ENCODE measurements at places on chromosomes 4 and X.

DNA sequence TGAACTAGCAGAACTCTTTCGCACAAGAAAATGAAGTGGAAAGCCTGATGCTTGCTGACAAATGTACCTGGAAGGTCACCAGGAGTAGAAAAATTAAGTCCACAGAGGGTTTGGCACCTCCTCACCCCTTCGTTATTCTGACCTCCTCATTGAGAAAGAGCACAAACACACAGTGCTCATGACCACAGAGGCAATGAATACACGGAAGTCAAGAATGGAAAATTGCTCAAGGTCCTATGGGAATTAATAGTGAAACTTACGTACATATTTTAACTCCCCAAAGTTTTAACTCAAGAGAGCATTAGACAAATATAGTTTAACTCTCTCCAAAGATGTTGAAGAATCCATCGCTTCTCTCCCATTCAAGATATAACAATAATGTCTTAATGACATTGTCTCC, 83.6 kb upstream of the CAMK2D start:
- no peak for DNase-seq

GRCh38 chrX:291411-291901, 10.3 kb downstream of the PLCXD1 start:
- no peak for DNase-seq

- peak; percentile 15 for DNase-seq
Measured at GRCh38 chrX:47145395-47146120, 537 bp downstream of the RBM10 start.

GRCh38 chr4:124409044-124409443, 303.5 kb downstream of the ANKRD50 start:
- DNase-seq: no peak

DNA sequence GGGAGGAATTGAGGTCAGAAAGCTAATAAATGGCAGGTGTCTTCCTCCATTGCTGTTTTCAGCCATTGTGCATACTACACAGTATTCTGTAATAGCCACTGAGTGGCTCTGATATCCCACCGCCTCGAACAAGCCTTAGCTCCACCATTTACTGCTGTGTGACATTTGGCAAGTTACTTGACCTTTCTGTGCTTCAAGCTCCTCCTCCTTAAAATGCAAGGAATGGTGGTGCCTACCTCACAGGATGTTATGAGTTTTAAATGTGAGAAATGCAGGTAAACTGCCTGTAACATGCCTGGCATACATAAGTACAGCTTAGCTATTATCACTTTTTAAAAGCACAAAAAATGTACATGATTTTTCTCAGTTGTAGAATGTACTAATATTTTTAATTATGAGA, 421.0 kb downstream of the MAPK10 start:
- no peak for DNase-seq

- no peak for DNase-seq
Measured at GRCh38 chr4:185945906-185946305, 123.0 kb upstream of the TLR3 start.

GRCh38 chr4:165667969-165668368, 205.1 kb upstream of the TLL1 start:
- no peak for DNase-seq

GRCh38 chrX:154013614-154014360, 5.9 kb downstream of the IRAK1 start:
- peak; percentile 46 for DNase-seq

DNA sequence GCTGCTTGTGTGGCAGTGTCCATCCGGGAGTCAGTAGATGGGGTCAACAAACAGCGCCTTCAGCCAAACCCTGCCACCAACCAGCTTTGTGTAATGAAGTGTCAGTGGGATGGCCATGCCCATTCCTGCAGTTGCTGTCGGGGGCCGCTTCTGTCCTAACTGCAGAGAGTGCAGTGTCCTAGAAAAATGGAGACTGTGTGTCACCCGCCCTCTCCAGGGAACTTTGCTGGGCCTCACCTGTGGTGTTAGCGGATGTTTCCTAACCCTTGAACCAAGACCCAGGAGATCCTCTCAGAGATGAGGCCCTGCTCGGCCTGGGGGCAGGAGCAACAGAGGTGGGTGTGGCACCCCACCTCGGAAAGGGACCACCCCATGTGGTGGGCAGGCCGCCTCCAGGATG, 35.3 kb upstream of the HGFAC start:
- DNase-seq: peak; percentile 1

All from activated naive CD4-positive, alpha-beta T cell treated with anti-CD3 and anti-CD28 coated beads for 36 hours (primary cell).